Right ventricle myocardium inferior (tissue), 1 donor: ENCODE measurements at places on chromosomes 7 and 10.

GRCh38 chr7:85237721-85238120 is 50.9 kb upstream of the SEMA3D start:
- no peak for DNase-seq

GRCh38 chr7:128116740-128117139 is 85.5 kb upstream of the LRRC4 start:
- no peak for DNase-seq

GRCh38 chr7:135690566-135690965 is 28.3 kb downstream of the STMP1 start:
- no peak for DNase-seq

DNA sequence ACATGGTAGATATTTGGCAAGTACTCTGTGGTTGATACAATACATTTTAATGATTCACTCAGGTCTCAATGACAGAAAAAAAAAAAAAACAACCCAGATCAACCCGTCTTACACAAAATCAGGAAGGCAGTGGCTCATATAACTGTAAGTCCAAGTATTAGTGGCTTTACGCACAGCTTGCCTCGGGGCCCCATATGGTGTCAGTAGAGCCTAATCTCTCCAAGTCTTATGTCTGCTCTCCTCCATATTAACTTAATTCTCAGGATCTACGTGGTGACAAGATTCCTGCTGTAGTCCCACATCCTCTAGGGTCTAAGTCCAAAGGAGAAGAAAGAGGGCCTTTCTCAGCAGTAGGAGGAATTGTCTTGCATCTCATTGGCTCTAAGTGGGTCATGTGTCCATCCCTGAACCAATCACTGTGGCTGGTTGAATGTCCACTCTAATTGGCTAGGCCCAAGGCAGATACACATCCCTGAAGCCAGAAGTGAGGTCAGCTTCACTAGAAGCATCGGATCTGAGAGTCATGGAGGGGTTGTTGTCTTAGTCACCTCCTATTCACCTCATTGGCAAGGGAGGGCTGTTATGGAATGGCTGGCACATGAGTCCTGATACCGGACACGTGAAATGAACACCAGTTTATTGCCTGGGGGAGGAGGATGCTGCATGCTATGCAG is 20.5 kb upstream of the PLPP4 start:
- DNase-seq = no peak

DNA sequence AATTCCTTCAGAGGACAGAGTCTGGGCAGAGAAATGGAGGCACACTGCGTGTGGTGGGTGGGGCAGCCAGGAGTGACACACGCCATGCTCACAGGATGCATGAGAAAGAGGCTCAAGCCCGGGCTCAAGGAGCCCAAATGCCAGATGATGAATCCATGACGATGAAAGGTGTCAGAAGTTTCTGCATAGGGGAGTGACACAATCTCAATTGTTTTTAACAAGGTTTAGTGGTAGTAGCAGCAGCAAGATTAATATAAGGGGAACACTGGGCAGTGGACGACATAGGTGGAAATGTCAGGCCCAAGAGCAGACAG is 126.1 kb downstream of the TNS3 start:
- no peak for DNase-seq

DNA sequence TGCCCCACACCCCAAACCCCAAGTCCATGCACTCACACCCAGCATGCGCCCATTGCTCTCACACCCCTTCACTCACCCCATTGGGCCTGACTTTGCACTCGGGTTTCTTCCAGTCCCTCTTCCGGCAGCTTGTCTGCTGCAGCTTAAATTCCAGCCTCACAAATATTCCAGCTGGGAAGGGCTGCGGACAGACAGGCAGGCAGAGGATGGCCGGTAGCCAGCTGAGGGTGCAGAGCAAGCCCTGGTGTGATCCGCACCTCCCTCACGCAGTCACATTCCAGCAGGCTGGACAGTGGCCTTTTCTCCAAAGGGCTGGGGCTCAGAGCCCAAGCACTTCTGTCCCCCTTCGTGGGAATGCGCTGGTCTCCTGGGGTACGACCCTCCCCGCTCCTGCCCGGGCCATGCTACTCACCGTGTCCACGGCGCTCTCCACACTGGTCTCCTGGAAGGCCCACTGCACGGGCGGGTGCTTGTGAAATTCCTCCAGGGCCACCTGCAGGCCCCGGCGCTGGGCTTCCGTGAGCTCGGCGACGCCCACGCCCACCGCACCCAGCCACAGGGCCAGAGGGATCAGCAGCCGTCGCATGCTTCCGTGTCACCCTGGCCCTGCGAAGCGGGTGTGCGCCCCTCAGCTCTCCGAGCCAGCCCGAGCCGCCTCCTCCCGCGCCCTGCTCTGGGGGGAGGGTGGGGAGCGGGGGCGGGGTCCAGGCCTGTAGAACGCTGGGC is 1.2 kb downstream of the RARRES2 start:
- DNase-seq = peak; percentile 73

DNA sequence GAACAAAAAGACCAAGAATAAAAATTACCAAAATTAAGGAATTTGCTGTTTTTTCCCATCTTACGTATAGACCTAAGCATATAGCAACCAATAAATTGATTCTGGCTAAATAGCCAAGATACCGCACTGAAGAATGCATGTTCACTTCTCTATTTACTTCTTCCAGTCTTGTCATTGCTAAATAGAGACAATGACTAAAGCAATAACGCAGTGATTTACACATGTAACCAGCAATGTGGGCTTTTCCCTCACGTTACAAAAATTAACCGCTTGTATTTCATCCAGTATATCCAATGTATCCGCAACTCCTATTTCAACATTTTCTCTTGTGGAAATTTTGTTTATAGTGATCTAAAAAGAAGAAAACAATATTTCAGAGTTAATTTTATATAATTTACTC is 5.6 kb downstream of the TMEM168 start:
- DNase-seq = no peak

- no peak for DNase-seq
These were observed 46.5 kb downstream of the DLD start for GRCh38 chr7:107937531-107937930.
